Effector CD4-positive, alpha-beta T cell (primary cell): ENCODE measurements at places on chromosomes 11 and 22.
A peak's percentile ranks its signal among the peaks of the same experiment; 100 is the strongest.

- peak; percentile 93 for DNase-seq
These were observed 12.2 kb upstream of the NPAS4 start for GRCh38 chr11:66408488-66409214.

DNA sequence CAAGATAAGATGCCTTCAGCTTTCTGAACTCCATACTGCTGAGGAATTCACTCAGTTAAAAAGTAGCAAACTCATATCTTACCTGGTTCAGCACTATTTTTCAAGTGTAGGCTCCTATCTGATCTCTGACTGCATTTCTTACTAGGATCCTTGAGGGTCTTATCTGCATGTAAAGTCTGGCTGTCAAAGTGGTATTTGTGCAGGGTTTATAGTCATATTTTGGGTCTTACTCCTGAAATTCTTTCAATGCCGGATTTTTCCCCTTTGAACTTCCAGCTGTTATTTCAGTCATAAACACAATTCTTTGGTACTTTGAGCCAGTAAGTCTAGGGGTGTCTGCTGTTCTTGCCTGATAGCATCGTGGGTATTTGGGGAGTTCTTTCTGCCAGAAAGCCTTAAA lies 25.3 kb upstream of the NOX4 start:
- DNase-seq: no peak

DNA sequence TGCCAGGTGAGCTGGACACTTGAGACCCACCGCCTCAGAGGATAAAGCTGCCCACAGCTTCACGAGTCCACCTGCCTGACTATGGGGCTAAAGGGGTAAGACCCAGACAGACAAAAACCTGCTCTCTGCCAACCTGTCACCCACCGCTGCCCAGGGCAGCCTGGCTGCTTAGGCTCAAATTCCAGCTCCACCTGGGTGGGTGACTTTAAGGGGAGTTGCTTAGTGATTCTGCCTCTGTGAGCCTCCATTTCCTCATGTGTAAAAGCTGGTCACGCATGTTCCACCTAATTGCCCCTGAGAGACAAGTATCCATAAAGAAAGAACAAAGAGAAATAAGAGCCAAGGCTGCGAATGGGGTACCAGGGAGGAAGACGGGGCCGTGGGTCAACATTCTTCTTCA lies 3.7 kb upstream of the CASTOR1 start:
- DNase-seq: no peak

GRCh38 chr11:952406-953385 lies 27.0 kb downstream of the AP2A2 start:
- DNase-seq: no peak

DNA sequence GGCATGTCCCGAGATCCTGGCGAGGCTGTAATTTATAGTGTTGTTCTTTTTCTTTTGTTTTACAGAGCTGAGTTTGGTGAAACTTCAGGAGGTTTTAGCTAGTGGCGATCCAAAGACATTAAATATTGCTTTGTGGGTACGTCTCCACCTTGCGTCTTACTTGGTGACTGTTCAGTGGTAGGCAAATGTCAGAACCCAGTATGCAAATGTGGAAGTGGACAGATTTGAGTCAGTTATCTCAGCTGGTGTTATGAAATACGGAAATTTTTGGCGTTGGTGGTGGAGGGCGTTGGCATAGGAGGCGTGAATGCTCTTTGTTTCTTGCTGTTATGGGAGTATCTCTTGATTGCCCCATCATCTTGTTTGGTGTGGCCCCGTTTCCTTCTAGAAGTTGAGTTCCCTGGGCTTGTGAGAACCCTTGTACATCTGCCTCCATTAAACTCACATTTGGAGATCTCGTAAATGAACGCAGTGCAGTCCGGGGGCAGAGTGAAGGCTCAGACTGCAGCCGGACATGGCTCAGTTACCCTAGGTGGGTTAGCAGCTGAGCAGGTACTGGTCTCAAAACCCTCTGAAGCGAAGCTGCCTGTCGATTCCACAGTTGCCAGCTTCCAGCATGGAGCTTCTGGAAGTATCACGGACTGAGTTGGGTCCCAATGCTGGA lies 39.9 kb downstream of the PTPRJ start:
- peak; percentile 19 for DNase-seq

DNA sequence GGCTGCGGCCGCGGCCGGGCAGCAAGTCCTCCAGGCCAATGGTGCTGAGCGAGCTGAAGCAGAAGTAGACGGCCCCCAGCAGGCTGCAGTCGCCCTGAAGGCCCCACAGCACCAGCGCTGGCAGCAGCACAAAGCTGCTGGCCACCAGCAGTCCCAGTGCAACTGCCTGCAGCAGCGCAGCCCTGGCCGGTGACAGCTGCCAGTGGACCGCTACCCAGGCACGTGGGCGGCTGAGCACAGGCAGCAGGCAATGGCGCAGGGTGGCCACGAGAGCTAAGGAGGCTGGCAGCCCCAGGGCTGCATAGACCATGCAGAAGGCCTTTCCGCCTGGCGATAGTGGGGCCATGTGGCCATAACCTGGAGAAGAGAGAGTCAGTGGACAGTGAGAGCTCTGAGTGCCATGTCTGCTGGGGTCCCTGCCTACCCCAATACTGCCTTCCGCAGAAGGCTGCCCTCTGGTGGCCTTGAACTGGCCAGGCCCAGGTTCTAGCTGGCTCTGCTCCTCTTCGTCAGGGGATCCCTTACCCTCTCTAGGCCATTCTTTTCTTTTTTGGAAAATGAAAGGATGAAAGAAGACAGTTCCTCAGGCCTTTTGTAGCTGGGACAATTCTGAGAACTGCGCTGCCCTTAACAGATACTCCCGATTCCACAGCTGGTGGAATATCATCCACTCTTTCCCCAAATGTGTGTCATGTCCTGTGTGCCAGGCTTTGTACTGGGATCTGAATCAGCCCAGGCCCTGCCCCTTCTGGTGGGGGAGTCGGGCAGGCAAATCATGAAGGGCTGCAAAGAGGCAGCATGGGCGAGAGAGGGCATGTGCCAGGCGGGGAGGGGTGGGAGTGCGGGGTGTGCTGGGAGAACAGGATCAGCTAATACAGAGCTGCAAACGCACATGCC lies 1.8 kb downstream of the KCNK7 start:
- no peak for DNase-seq

DNA sequence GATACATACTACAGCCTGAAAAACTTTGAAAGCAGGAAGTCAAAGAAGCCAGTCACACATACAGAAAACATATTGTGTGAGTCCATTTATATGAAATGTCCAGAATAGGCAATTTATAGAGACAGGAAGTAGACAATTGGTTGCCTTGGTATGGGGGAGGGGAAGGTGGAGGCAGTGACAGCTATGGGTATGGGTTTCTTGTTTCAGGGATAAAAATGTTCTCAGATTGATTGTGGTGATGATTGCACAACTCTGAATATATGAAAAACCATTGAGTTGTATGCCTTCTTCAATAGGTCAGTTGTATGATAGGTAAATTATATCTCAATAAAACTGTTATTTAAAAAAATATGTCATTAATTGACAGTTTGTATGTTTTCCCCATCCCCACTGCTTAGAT lies 137.6 kb downstream of the SNX19 start:
- DNase-seq: no peak

GRCh38 chr11:134558916-134559601 lies 147.0 kb upstream of the B3GAT1 start:
- no peak for DNase-seq

DNA sequence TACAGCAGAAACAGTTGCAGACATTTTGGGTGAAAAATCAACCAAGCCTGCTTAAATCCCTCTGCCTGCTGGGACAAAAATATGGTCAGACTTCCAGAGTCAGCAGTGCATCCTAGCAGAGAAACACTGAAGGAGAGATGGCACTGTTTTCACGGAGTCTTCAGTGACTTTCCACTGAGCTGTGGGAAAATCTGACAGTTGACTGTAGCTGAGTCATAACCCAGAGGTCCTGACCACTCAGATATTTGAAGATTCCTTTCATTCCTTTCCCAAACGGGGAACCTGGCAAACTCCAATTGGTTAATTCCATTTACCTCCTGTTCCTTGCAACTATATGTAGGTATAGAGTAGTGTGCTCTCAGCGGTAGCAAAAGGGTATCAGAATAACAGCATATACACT lies 20.9 kb upstream of the UPB1 start:
- no peak for DNase-seq

GRCh38 chr22:32245042-32245441 lies 10.1 kb downstream of the SLC5A4 start:
- no peak for DNase-seq

DNA sequence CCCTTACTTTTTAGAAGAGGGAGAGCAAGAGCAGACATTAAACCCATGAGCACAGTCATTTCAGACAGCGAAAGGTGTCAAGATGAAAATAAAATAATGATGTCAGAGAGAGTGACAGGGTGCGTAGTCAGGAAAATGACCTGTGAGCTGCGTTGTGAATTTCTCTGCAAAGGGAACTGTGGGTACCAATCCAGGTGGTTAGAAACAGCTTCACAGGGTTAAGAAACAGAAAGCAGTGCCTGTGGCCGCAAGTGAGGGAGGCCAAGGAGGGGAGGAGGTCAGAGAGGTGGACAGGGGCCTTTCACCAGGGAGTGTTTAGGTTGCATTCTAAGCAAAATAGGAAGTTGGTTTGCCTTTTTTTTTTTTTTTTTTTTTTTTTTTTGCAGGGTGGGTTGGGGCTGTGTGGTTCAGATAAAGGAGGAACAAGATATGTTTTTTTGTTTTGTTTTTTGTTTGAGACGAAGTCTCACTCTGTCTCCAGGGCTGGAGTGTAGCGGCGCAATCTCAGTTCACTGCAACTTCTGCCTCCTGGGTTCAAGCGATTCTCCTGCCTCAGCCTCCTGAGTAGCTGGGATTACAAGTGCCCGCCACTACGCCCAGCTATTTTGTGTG lies 7.9 kb downstream of the TIGD3 start:
- no peak for DNase-seq

- DNase-seq: no peak
These were observed 24.7 kb downstream of the LUZP2 start for GRCh38 chr11:24521601-24522000.

DNA sequence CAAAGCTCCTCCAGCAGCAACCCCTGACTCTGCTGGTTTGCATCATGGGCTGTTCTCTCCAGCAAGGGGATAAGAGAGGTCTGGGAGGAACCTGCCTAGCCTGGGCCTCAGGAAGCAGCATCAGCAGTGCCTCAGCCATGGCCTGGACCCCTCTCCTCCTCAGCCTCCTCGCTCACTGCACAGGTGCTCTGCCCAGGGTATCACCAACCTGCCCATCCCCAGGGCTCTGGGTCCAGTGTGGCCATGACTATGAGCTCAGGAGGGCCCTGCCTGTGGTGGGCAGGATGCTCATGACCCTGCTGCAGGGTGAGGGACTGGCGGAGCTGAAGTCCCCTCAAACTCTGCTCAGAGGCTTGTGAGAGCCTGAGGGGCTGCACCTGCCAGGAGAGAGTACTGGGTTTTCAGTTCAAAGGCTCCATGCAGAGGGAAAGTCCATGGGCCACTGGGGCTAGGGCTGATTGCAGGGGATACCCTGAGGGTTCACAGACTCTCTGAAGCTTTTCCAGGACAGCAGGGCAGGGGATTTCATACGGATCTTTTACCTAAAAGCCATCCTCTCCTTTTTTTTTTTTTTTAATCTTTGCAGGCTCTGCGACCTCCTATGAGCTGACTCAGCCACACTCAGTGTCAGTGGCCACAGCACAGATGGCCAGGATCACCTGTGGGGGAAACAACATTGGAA lies 115.8 kb upstream of the IGLL5 start:
- no peak for DNase-seq

GRCh38 chr22:45572444-45572843 lies 69.8 kb downstream of the FBLN1 start:
- no peak for DNase-seq

DNA sequence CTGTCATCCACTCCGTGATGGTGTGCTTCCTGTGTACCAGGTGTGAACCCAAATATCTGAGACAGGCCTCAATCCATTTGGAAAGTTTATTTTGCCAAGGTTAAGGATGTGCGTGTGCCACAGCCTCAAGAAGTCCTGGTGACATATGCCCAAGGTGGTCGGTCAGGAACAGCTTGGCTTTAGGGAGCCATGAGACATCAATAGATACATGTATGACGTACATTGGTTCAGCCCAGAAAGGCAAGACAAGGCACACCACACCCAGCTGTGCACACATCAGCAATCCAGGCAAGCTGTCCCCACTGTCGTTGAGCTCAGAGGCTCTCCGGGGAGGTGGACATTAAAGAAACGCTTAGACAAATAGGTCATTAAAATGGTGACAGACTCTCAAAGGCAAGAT lies 56.8 kb upstream of the SHANK2 start:
- DNase-seq: no peak

DNA sequence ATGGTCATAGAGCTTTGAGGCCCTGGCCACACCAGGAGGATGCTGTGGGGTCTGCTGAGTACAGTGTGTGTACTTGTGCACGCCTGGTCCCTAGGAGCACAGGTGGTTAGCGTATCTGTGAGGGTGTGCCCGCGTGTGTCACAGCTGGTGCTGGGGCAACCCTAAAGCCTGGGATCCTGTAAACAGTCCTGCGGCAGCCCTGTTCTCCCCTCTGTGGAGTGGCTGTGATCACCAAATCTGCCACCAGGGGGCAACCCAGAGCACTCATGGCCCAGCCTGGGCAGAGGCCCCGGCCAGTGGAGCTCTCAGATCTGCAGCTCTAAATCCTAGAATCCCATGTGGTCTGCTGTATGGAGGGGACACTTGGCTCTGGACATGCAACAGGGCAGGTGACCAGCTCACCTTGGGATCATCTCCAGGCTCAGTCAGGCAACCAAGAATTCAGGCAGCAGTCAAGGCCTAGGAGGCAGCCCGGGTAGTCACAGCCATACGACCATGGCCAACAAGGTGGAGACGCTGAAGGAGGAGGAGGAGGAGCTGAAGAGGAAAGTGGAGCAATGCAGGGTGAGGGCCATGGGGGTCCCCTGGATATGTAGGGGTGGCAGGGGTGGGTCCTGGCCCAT lies 3.9 kb downstream of the SH3BP1 start:
- DNase-seq: peak; percentile 82

DNA sequence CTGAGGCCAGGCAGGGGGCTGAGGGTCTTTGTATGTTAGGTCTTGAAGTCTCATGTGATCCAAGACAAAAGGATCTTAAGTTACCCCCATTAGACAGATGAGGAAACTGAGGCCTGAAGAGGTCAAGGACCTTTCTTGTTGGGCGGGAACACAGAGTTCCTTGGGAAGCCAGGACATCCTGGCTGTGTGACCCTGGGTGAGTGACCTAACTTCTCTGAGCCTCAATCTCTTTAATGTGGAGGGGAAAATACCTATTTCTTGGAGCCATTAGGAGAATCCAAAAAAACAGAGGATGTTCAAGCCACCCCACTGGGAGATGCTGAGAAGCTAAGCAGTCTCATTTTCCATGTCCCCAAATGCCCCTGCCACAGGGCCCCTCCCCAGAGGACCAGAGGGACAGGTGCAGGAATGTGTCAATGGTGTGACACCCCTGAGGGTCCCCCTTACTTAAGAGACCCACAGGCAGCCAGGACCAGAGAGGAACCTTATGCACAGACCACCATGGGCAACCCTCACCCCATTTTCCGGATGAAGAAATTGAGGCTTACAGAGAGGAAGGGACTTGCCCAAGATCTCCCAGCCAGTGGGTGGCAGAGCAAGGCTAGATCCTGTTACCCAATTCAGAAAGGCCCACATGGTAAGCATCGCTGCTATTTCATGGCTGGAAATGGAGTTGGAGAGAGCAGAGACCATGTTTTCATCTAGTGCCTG lies 8.0 kb downstream of the RAC2 start:
- DNase-seq: no peak
